ENCODE measurements at places on chromosomes 7 and 10. TPM values are rescaled to one million over a fixed set of nuclear protein-coding genes. Genes with fewer than 3 reads are reported as not detected.

- peak; percentile 40 for DNase-seq
Measured at GRCh38 chr10:76185471-76186301, 754.3 kb downstream of the LRMDA start.

DNA sequence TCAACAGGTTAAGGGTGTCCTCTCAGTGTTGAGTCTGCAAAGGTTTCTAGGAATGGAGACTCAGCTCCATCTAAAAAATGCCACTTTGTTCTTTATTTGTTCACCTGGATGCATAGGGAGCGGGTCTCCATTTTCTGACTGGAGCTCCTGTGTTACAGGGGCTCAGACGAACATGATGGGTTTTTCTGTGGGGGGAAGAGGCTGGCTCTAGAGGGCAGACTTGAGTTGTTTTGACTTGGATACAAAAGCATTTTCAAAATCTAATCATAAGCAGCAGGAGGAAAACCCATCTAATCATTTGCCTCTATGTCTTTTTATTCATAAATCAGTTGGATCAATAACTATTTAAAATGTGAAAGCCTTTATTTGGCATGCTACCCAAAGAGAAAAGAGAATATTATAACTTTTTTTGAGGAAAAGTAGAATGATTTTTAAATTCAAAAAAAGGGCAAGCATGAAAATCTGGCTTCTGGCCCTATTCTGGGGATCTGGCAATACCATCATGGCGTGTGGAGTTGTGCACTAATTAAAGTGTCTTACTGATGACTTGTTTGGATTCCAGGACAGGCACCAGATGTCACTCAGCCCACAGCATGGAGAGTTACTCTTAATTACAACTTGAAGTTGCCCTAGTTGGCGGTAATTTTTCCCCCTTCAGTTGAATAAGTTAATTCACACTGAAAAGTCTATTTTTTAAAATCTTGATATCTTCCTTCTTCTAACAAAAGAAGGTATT, 594.9 kb downstream of the REEP3 start:
- DNase-seq = peak; percentile 44

DNA sequence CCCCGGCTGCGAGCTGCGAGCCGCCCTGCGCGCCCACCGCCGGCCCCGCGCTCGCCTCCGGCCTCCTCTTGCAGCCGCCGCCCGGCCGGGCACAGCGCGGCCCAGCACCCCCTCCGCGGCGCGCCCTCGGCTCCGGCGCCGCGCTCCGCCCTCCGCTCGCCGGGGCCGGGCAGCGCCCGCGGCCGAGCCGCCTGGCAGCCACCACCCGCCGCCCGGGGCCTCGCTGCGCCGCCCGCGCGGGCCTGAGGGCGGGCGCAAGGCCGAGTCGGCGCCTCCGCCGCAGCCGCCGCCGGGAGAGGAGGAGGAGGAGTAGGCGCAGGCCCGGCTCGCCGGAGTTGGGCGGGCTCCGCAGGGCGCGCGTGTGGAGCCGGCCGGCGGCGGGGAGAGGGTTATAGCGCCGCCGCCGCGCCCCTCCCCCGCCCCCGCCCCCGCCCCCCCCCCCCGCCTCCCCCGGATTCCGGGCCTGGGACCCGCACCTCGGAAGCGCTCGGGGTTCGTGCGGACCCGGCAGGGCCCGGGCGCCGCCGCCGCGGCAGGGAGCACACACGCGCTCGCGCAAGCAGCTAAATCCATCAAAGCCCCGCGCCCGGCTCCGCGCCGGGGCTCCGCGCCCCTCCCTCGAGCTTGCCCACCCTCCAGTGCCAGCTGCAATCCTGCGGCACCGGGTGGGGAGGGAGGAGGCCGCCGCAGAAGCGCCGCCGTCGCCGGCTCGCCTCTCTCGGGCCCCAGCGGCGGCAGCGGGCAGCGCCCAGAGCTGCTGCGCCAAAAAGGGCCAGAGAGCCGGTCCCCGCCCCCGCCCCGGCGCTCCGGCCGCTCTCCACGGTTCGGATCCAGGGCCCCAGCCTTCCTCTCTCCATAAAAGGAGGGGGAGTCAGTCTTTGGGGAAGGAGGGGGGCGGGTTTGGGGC, at the start of gene PDGFA:
PDGFA (minus strand) TSS at position 363 of the 907 bp plus-strand sequence. CDS start 845 bp downstream, outside the sequence.
- peak; percentile 83 for DNase-seq

- DNase-seq = no peak
Measured at GRCh38 chr10:95221124-95221523, 27.1 kb downstream of the ACSM6 start.

- DNase-seq = peak; percentile 84
Measured at GRCh38 chr10:101693978-101694673, 844 bp downstream of the FBXW4 start.

GRCh38 chr7:96997512-96998032, 7.8 kb upstream of the DLX6 start:
- no peak for DNase-seq

DNA sequence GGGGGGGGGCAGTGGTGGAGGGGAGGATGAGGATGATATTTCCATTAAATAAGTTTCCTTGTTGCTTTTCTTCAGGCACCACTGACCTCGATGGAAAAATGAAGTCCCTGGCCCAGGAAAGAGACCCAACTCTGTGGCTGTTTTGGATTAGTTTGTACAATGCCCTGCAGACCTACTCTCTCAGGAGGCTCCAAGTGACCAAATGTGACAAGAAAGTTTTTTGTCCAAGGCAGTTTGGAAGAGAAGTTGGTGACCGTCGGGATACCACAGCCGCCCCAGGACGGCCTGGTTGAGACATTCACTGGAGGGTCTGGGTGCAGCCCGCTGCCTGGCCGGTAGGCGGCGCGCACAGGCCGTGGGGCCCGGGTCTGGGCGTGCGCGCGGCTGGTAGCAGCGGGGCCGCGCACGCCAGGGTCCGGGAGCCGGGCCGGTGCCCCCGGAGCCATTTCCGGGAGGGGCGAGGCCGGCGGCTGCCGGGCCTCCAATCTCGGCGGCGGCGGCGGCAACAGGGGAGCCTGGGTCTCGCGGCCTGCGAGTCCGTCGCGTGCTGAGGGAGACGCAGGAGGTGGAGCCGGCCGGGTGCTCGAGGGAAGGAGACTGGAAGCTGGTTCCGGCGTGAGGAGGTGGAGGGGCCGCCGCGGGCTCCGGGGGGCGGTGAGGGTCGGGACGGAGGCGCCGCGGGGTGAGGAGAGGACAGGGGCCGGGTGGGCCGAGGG, at the start of gene SGPL1:
SGPL1 (plus strand) TSS at position 445 of the 716 bp plus-strand sequence. CDS start 906 bp downstream, outside the sequence.
- DNase-seq = peak; percentile 99

DNA sequence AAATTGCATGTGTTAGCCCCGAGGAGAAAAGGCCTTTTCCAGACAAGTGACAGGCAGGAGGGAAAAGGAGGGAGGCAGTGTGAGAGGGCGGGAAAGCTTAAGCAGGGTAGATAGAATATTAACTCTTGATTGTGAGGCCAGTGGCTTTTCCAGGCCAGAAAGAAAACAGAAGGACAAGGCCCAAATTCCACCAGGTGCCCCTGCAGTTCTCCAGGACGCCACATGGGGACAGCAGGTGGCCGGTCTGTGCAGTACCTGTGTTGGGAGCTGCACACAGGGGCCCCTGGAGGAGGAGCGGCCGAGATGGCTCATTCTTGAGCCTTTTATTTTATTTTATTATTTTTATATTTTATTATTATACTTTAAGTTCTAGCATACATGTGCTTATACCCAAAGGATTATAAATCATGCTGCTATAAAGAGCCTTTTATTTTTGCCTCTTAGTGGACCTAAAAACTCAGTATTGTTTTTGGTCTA, 141.3 kb upstream of the KLF14 start:
- peak; percentile 71 for DNase-seq

GRCh38 chr10:21475393-21475792, 50.1 kb downstream of the SKIDA1 start:
- no peak for DNase-seq

The RBM48 gene
- polyA plus RNA-seq = 4.7 TPM

The LDB3 gene
- polyA plus RNA-seq = 0.48 TPM
